Activated CD4-positive, alpha-beta T cell treated with anti-CD3 and anti-CD28 coated beads for 1 hour (primary cell): ENCODE measurements at places on chromosomes 1 and 21.

DNA sequence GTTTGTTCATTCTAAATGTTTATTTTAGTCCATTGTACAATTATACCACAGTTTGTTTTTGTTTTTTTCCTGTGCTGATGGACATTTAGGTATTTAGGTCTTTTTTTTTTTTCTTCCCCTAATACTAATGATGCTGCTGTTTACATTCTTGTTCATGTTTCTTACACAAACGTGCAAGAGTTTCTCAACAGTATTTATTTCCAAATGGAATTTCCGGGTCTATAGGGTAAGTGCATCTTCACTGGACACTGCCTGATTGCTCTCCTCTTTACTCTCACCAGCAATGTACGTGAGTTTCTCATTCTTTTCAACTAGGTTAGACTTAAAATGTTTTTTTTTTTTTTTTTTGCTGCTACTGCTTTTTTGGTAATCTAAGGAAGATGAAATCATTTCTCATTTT, 122.7 kb downstream of the PPP1R12B start:
- no peak for DNase-seq

GRCh38 chr1:17775796-17776195, 20.7 kb downstream of the ACTL8 start:
- no peak for DNase-seq

DNA sequence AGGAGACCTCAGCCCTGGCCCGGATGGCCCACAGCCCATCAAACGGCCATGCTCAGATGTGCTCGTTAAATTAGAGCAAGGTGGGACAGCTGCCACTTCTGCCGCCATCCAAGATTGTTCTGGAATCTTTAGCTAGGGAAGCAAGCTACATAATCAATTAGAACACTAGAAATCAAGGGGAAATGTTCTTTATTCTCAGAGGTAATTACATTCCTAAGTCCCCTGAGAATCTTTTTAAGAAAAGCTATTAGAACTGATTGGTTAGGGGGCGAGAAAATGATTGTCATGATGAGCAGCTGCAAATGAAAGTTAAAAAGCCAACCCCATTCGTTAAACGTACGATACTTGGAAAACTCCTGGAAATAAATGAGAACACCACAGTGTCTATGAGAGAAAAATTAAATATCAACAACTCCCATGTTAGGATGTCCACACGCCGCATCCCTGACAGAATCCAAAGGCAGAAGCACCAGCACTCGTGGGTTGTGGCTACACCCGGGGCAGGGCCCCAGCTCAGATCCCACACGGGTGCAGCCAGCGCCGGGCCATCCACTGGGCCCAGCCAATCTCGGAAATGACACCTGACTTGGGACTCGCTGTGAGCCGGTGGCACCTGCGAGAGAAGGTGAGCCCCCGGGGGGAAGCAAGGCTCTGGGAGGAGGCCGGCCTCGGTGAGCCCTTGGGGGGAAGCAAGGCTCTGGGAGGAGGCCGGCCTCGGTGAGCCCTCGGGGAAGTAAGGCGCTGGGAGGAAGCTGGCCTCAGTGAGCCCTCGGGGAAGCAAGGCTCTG, 37.6 kb downstream of the KRTAP10-1 start:
- no peak for DNase-seq

GRCh38 chr1:2805801-2806430, 4.4 kb upstream of the TTC34 start:
- DNase-seq: no peak
